GM23338 (cell line): ENCODE measurements at places on chromosomes 1 and 21. TPM values are rescaled to one million over a fixed set of nuclear protein-coding genes. Genes with fewer than 3 reads are reported as not detected.

Gene CLCNKB
- polyA plus RNA-seq, result 1.6 and 1.9 TPM in 2 replicates

Gene PCAT6
- 28.1 and 28.7 TPM in 2 replicates for polyA plus RNA-seq

Gene RYR2
- polyA plus RNA-seq, result 1.7 and 8.9 TPM in 2 replicates

Gene NTMT2
- polyA plus RNA-seq, result 0.45 and 0.48 TPM in 2 replicates

Gene PGLYRP4
- not detected in 2 replicates for polyA plus RNA-seq

Gene RAB3B
- 16.3 and 18.3 TPM in 2 replicates for polyA plus RNA-seq

Gene FMO5
- polyA plus RNA-seq, result 0.54 and 0.84 TPM in 2 replicates

Gene OR10J1
- polyA plus RNA-seq, result not detected in 2 replicates

Gene SELL
- polyA plus RNA-seq, result not detected in 2 replicates

Gene HSD11B1
- polyA plus RNA-seq, result not detected in 2 replicates
